ENCODE measurements at places on chromosomes 7 and 10.

DNA sequence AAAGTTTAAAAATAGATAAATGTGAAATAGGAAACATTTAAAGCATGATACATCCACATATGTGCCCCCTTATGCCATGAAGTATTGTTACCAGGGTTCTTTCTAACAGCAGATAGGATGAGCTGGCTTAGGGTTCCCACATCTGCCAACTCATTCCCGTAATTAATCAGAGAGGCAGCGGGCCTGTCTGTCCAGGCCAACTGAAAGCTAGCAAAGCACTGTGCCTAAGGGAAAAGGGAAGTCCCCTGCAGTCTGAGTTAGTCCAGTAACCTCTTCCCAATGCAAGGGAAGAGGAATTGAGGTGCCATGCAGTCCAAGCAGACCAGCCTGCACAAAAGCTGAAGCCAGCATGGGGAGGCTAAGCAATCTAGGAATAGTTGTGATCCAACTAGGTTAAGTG is 18.3 kb upstream of the ZC3HAV1L start:
- no peak for DNase-seq

DNA sequence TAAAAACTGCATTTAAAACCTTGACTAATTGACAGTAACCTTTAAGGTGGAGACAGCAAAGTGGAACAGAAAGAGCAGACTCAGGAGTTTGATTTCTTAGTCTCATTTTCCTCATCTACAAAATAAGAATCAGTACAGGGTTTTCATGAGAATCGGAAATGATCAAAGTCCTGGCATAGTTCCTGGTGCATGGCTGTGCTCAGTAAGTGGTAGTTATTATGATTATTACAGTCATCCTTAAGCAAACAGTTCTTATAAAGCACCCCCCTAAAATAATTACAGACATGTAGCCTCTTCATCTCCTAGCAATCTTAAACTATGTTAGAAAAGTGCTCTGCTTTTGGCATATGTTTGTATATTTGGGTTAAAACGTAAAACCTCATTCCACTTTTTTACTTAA is 18.0 kb downstream of the NEBL start:
- DNase-seq, result no peak

- DNase-seq, result no peak
Measured at GRCh38 chr10:127968659-127969058, 61.8 kb downstream of the PTPRE start.

DNA sequence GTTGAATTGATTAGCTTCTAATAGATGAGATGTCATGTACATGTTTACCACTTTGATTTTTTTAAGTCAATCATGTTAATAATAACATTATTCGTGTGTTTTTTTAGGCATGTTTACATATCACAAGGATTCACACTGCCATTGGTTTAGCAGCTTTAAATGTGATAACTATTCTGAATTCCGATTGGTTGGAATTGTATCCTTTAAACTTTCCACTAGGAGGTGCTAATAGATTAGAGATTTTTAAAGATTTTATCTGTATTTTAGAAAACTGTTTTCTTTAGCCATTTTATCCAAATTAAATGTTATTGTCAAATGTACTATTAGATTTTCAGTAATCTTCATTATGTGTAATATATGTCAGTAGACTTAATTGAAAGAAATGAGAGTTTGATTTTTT is 83.2 kb downstream of the HECTD2 start:
- no peak for DNase-seq

- no peak for DNase-seq
Measured at GRCh38 chr10:69802424-69803161, 887 bp downstream of the COL13A1 start.

All from activated CD8-positive, alpha-beta memory T cell treated with anti-CD3 and anti-CD28 coated beads, Interleukin-2, amount 50 U/mL, for 4 hours (primary cell).